ENCODE measurements at places on chromosomes 2 and 18.

GRCh38 chr18:41548521-41549260 lies 406.3 kb upstream of the PIK3C3 start:
- DNase-seq: no peak

- no peak for DNase-seq
Measured at GRCh38 chr2:225056330-225057073, 14.2 kb upstream of the DOCK10 start.

GRCh38 chr2:73426176-73426575 lies 40.5 kb downstream of the ALMS1 start:
- no peak for DNase-seq

- no peak for DNase-seq
Measured at GRCh38 chr2:156322686-156323231, 9.8 kb downstream of the NR4A2 start.

DNA sequence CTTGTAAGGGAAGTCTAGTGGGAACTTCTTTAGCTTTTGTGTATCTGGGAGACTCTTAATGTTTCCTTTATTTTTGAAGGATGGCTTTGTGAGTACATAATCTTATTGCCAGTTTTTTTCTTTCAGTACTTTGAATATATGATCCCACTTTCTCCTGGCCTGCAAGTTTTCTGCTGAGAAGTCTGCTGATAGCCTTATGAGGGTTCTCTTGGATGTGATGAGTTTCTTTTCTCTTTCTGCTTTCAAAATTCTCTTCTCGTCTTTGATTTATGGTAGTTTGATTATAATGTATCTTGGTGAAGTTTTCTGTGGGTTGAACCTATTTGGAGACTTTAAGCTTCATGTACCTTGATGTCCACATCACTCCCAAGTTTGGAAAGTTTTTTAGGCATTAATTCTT lies 28.1 kb downstream of the COLEC11 start:
- DNase-seq: no peak
